ENCODE measurements at places on chromosomes 1 and 21.

- no peak for DNase-seq
These were observed 150.0 kb downstream of the PPP1R12B start for GRCh38 chr1:202498542-202498941.

GRCh38 chr1:185788386-185788785, 54.2 kb downstream of the HMCN1 start:
- no peak for DNase-seq

GRCh38 chr1:100353071-100353801, 930 bp downstream of the CDC14A start:
- no peak for DNase-seq

GRCh38 chr21:39601187-39601928, 11.4 kb upstream of the B3GALT5 start:
- DNase-seq, result no peak

- DNase-seq, result no peak
These were observed 11.5 kb downstream of the MCL1 start for GRCh38 chr1:150567717-150568593.

DNA sequence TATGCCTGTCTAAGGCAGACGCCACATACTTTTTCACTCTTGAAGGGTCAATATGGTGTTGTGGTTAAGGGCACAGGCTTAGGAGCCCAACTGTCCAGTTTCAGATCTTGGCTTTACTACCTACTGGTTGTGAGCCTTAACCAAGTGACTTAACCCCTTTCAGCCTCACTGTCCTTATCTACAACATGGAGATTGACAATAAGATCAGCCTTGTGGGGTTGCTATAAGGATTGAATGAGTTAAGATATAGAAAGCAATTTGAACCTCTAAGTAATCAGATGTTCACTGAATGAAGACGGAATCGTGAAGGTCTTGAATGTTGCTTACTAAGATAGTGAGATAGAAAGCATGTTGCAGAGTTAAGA, 121.3 kb upstream of the JUN start:
- no peak for DNase-seq

DNA sequence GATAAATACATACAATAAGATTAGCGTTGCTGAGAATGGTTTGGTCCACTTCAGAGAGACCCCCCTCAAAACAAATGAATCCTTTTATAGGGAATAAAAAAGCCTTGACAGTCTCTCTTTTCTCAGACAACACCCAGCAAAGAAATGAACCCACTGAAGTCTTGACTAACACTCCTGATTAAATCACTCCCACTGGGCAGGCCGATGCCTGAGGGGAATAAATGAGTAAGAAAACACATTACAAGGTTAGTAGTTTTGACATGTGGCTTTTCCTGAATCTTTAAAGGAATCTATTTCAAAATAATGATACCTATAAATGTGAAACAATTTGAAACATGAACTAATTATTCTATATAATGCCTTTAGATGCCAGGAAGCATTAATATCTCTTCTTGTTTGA, 146.9 kb upstream of the POGK start:
- no peak for DNase-seq

- DNase-seq, result no peak
These were observed 105.3 kb upstream of the OLIG2 start for GRCh38 chr21:32920474-32920873.

DNA sequence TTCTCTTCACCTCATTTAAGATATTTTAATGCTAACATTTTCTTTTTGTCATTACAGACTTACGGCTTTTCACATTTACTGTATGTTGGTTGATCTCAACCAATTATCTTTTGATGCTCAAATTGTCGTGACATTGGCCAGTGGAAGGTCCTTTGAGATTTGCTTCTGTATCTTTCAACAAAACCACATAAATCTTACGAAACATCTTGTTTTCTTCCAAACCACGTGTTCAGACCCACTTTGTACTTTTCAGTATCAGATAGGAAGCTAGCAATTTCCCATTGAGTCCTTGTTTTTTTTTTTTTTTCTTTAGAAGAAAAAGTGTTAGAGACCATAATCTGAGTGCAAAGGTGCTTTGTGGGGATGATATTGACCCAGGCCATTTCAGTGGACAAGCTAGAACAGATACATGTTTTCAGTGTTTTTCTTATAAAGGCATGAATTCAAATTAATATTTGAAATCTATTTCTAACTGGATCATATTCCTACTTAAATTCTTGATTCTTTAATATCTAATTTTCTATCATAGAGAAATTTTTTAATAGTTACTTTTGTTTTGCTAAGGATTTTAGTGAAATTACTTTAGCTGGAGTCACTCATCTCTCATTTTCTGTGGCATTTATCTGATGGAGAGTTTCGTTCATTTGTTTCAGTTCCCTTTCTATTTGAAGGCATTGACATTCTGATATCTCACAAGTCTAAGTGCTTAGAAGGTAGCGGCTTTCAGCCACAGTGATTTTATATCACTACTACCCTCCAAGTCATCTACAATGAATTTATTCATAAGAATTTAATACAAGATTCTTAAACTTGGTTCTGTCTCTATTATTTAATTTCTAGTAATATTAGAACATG, 26.7 kb downstream of the ATG4C start:
- no peak for DNase-seq

GRCh38 chr1:223084464-223084866, 58.6 kb downstream of the TLR5 start:
- no peak for DNase-seq

GRCh38 chr1:164841702-164842465, 282.9 kb downstream of the PBX1 start:
- DNase-seq, result no peak

GRCh38 chr21:43268086-43268803, 99.4 kb downstream of the CRYAA start:
- DNase-seq, result no peak

DNA sequence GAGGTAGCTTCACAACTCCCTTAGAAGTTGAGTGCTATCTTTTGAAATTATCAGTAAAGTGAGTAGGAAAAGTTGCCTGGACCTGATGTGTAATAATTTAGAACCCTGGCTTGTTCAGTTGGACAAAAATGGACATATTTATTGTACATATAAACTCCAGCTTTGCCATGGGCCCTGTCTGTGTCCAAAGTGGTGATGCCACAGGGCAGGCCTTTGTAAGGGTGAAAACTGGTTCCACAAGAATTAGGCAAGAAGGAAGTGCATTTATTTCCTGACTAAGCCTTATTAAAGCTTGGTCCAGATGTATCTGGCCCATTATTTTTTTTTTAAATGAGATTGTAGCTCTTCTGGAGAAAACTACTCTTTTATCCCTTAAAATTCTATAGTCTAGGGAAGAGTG, 47.9 kb downstream of the MACO1 start:
- DNase-seq, result no peak

DNA sequence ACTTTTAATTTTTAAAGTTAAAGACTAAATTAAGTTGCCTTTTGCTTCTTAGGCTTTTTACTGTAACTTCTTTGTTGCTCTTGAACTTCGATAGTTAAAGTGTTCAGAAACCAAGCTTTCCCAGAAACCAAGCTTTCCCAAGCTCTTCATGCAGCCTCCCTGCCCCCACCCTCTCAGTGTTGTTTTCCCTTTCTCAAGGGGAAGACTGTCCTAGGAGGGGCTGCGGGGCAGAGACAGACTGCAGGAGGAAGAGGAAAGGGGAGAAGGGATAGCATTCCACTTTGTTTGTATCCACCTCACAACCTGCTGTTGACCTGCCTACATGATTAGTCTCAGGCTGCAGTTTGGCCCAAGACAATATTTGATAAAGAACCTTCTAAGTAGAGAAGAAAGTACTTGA, 39.0 kb upstream of the DIPK1A start:
- no peak for DNase-seq

DNA sequence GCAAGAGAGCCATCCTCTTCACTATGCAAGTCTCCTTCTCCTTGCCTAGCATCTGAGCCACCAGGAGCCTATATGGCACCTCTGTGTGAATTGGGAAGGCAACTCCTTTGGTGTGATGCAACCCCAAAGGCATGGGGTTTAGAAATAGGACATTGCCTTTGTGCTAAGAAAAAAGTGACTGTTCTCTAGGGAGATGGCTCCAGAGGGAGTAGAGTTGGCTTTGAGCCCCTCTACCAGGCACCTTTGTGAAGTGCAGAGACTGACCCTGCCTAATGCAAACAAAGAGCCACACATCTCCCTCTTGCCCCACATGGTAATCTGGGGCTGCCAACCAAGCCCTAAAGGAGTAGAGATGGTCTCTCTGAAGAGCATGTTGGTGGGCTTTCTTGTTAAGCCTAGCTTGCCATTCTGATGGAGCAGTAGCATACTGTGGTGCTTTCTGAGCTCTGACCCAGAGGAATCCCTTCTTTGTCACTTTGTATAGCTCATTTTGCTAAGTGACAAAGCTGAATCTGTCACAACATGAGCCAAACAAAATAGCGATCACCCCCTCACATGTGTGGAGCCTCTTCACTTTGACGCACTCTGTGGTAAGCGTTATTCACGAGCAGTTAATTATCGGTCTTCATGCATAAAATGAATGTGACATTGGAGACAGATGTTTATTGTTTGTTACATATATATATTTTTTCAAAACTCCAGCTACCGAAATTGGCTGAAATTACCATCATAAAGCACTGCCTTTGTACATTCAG, 74.4 kb downstream of the RWDD3 start:
- no peak for DNase-seq

- peak; percentile 57 for DNase-seq
These were observed 32.1 kb downstream of the CD244 start for GRCh38 chr1:160830321-160831153.

- DNase-seq, result no peak
These were observed 58.4 kb downstream of the PLEKHA6 start for GRCh38 chr1:204301171-204301957.

- no peak for DNase-seq
These were observed 47.5 kb downstream of the SYDE2 start for GRCh38 chr1:85153149-85153891.

GRCh38 chr1:33721301-33721815, 142.5 kb upstream of the HMGB4 start:
- DNase-seq, result no peak

- no peak for DNase-seq
These were observed 30.4 kb upstream of the ZBTB21 start for GRCh38 chr21:42040411-42041180.

GRCh38 chr1:182857212-182857611, 18.1 kb downstream of the DHX9 start:
- DNase-seq, result no peak

- DNase-seq, result no peak
These were observed 18.8 kb upstream of the LRRC8D start for GRCh38 chr1:89802051-89802450.

DNA sequence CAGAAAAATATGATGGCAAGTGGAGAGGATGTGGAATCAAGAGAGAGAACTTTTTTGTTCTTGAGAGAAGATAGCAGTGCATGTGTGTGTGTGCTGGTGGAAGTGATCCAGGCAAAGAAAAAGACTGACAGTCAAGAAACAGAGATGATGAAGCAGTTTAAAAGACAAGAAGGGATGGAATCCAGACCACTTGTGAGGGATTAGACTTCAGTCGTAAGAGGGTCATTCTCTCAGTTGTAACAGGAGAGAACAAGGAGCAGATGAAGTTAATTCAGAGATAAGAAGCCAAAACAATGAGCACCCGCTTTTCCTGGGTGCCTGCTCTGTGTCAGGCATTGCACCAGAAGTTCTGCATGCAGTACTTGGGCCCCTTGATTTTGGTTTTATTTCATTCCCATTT, 76.6 kb downstream of the RNF220 start:
- DNase-seq, result no peak

GRCh38 chr1:58932859-58933598, 149.2 kb upstream of the JUN start:
- no peak for DNase-seq

GRCh38 chr21:35484032-35484431, 434.9 kb upstream of the RUNX1 start:
- no peak for DNase-seq

DNA sequence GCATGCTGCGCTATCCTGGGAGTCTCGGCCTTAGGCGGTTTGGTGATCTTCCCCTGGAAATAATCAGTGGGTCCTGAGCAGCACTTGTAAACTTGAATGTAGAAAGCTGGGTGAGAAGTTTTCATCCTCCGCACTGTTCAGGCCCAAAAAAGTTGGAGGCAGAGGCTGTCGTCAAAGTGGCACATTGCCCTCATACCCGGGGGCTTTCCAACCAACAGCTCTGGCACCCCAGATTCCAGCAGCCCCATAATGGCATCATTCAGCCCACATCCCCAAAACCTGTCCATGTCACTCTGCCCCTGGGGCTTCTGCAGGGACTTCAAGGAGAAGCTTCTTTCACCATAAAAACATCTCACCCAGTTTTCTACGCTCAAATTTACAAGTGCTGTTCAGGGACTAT, 59.3 kb downstream of the TOR1AIP2 start:
- DNase-seq, result no peak

- no peak for DNase-seq
These were observed 18.8 kb upstream of the F3 start for GRCh38 chr1:94560333-94560732.

DNA sequence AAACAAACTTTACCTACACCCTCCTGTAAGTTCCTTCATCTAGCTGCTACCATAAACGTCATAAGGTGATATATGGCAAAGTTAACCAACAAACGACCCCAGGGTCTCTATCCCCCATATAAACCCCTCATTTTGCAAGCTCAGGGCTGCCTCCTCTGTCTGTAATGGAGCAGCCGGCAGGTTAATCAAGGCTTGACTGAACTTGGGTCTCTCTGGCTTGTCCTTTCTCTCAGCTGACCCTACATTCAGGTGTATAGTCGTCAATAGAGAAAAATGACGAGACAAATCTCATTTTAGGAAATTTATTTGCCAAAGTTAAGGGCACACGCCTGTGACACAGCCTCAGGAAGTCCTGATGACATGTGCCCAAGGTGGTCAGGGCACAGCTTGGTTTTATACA, 67.4 kb downstream of the WDR4 start:
- no peak for DNase-seq

DNA sequence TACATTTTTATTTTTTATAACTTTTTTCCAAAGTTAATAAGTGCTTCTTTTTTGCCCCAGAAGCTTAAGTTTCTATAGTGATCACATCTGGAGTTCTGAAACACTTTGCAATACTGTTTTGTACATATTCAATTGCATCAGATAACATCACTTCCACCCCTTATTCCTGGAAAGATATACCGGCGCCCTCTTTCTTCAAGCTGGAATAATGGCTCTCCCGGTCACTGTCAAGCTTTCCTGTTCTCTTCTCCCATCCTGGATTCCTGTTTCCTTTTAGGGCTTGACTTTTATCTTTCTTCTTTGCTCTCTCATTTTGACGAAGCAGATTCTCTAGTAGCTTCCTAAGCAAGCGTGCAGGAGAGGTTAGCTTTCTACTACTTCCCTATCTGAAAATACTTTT, 1866.8 kb downstream of the MRPL39 start:
- DNase-seq, result no peak

- DNase-seq, result no peak
These were observed 2.1 kb downstream of the CAPZB start for GRCh38 chr1:19483261-19483660.

- no peak for DNase-seq
These were observed 675.1 kb upstream of the ADGRL2 start for GRCh38 chr1:81125672-81126071.
